Sigmoid colon (tissue), 7 donors: ENCODE measurements at places on chromosomes 11 and 22. TPM values are rescaled to one million over a fixed set of nuclear protein-coding genes. Genes with fewer than 3 reads are reported as not detected.

GRCh38 chr22:41028841-41029240 is 63.6 kb upstream of the EP300 start:
- H3K4me3 ChIP-seq = no peak overlapping the region
- peak overlapping the region; percentile 29 for H3K27ac ChIP-seq
- H3K27me3 ChIP-seq = no peaks in the 10 kb centered on the region
- no peaks in the 10 kb centered on the region for H3K4me1 ChIP-seq
- no peaks in the 10 kb centered on the region for H3K36me3 ChIP-seq

DNA sequence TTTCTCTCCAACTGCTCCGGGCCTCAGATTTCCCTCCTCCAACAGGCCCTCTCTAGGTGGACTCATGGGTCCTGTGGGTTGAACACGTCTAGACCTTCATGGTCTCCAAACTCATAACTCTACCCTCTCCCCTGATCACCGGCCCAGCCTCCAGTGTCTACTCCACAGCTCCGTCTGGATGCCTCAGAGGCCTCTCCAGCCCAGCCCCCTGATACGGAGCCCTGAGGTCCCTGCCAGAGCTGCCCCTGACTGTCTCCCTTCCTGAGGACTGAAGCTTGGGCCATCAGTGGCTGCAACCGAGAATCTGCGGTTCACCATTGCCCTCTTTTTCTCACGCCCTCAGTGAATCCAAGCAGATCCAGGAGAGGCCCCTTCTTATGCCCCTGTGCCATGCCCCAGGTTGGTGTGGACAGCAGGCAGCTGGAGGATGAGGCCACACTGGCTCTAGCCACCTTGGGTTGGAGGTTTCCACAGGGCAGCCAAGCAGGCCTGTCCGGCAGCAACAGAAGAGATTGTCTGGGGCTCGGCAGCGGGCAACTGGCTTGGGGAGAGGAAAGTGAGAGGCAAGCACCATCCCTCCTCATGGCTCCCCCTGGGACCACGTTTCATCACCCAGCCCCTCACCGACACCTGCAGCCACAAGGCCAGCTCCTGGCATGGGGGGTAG is 104.6 kb upstream of the FGF3 start:
- H3K36me3 ChIP-seq = no peaks in the 10 kb centered on the region
- H3K27me3 ChIP-seq = peaks cover 47% of the 10 kb centered on the region
- DNase-seq = peak; percentile 48
- H3K4me3 ChIP-seq = no peak overlapping the region
- H3K27ac ChIP-seq = no peak overlapping the region

DNA sequence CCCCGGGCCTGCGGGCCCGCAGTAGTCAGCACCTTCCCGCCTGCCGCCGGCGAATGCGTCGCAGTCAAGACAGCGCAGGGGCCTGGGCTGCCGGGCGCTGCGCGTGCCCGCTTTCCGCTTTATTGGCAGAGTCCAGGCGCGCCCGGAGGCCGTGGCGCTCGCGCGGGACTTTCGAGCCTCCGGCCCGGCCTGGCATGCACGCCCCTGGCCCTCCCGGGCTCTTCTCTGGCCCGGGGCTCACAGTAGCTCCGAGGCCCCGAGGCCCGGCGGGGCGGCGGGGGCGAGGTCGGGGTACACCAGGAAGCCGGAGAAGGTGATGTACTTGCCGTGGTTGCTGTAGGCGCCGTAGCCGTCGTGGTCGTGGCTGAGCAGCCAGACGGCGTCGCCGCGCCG is 3.1 kb downstream of the FAM180B start:
- H3K36me3 ChIP-seq = peaks cover 4% of the 10 kb centered on the region
- peak; percentile 79 for DNase-seq
- H3K4me1 ChIP-seq = peaks cover 11% of the 10 kb centered on the region

Gene C22orf31
- total RNA-seq = not detected

DNA sequence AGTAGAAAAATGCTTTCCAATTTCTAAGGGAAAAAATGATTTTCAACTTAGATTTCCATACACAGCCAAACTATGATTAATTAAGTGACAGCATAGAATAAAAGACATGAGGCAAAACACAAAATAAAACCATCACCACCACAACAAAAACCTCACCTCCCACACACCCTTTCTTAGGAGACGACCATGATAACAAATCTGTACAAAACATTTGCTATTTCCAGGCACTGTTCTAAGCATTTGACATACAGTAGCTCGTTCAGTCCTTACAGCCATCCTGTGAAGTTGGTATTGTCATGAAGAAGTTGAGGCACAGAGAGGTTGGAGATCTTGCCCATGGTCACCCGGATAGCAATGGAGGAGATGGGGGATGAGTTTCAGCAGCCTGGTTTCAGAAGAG is 8.7 kb downstream of the SPI1 start:
- no peak overlapping the region for H3K4me3 ChIP-seq
- H3K27ac ChIP-seq = no peak overlapping the region
- no peaks in the 10 kb centered on the region for H3K36me3 ChIP-seq
- H3K4me1 ChIP-seq = peaks cover 6% of the 10 kb centered on the region
- H3K27me3 ChIP-seq = no peaks in the 10 kb centered on the region

Gene PHOX2A
- total RNA-seq = 0.82 TPM
